Chondrocyte (in vitro differentiated cells): ENCODE measurements at places on chromosomes 11 and 22. TPM values are rescaled to one million over a fixed set of nuclear protein-coding genes. Genes with fewer than 3 reads are reported as not detected.
A peak's percentile ranks its signal among the peaks of the same experiment; 100 is the strongest.

The TMEM191C gene
- 0.49 to 1.7 TPM (median 1.5 TPM) in 3 replicates for total RNA-seq

The OR10D3 gene
- total RNA-seq = not detected in 3 replicates

- no peak for DNase-seq
Measured at GRCh38 chr11:73792584-73792983, 4.9 kb downstream of the MRPL48 start.

DNA sequence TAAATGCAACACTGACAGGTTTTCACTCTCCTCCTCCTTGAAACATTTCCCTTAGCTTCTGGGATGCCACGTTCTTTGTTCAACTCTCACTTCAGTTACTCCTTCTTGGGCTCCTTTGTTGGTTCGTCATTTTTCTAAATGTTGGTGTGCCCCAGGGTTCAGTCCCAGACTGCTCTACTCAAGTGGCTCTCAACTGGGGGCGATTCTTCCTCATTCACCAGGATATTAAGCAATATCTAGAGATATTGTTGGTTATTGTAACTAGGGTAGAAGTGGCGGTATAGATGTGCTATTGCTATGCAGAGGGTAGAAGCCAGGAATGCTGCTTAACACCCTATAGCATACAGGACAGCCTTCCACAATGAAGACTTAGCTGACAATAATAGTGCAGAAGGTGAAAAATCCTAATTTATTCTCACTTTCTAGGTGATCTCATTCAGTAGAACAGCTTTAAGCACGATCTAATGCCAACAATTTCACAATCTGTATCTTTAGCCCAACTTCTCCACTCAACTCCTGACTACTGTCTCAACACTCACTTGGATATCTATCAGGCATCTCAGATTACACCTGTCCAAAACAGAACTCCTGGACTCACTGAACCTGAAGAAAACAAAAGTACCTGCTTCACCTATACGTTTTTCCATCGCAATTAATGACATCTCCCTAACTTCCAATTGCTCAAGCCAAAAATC is 4.6 kb downstream of the NUP160 start:
- DNase-seq = no peak

GRCh38 chr11:112012874-112013273 is 12.3 kb upstream of the DLAT start:
- DNase-seq = no peak

DNA sequence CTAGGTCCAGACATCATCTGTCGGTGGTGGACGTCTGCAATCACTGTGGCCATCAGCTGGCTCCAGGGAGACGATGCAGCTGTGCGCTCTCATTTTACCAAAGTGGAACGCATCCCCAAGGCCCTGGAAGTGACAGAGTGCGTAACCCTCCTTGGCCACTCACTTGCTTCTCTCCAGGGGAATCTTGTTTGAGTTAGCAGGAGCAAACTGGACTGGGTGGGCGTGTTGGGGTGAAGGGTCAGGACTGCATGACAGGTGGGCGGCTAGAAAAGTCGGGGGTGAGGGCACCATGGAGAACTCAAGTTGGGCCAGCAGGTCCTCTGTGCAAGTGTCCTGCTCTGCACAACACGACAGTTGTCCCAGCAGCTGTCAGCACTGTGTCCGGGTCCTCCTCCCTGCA is 16.2 kb downstream of the SHISA8 start:
- DNase-seq = no peak

The SERHL2 gene
- total RNA-seq = 2.8 to 4.0 TPM (median 3.5 TPM) in 3 replicates

DNA sequence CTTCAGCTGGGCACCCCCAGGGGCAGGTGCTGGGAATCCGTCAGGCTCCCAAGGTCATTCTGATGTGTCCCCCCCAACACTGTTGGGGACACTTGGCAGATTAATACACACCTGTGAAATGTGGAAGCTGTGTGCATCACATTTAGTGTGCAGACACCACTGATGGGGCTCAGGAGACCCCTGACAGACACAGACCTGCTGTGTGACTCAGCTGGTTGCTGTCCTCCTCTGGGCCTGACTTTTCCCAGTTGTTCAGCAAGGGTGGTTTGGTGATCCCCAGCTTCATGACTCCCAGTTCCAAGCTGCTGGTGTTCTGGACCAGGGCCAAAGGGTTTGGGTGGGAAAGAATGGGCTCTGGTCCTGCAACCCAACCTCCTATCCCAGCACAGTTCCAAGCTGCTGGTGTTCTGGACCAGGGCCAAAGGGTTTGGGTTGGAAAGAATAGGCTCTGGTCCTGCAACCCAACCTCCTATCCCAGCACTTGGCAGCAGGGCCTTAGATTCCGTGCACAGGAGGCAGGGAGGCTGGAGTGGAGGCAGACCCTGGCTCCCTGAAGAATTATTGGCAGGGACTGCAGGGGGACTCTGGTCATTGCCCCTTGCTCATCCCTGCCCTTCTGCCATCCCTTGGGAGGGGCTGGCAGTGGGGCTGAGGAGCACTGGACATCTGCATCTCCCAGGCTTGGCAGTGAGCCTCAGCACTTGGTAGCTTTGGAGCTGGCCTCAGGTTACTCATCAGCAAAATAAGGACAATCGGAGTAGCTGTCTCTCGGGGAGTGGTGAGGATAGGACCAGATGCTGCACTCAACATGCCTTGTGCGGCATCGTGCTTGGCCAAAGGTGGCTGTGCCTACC is 8.4 kb upstream of the OMP start:
- DNase-seq = peak; percentile 41

The IPO7 gene
- 113 to 143 TPM (median 114 TPM) in 3 replicates for total RNA-seq

The TANGO2 gene
- 21.7 to 30.4 TPM (median 30.1 TPM) in 3 replicates for total RNA-seq

The TALDO1 gene
- 128 to 227 TPM (median 151 TPM) in 3 replicates for total RNA-seq

GRCh38 chr11:37378958-37379357 is 780.9 kb upstream of the RAG2 start:
- no peak for DNase-seq

GRCh38 chr11:57834852-57835251 is 73.2 kb downstream of the CTNND1 start:
- DNase-seq = no peak

DNA sequence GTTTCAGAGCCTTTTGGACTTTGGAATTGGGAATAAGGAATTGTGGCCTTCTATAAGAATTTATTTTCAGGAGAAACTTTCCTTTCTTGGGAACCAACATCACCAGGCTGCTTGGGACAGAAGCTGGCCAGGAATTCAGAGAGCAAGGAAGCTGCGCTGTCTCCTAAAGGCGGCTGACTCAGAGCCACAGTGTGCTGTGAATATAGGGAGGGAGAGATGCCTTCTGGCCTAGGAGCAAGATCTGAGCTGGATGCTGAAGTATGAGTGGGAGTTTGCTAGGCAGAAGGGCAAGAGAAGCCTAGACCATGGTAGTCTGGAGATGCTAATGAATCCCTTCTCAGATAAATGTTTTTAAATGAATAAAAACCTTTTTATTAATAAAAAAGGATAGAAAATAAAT is 213.7 kb upstream of the TBCEL start:
- DNase-seq = no peak

GRCh38 chr22:44718418-44718817 is 16.4 kb downstream of the PRR5 start:
- DNase-seq = no peak

The LDHAL6A gene
- total RNA-seq = not detected in 3 replicates

The OMP gene
- total RNA-seq = not detected in 3 replicates

The LRRC4C gene
- total RNA-seq = 0.72 to 1.2 TPM (median 0.72 TPM) in 3 replicates

The IRAG1 gene
- total RNA-seq = 19.2 to 51.0 TPM (median 50.6 TPM) in 3 replicates

- DNase-seq = no peak
Measured at GRCh38 chr11:112499881-112500204, 239.2 kb upstream of the PLET1 start.

- no peak for DNase-seq
Measured at GRCh38 chr11:22674470-22675439, 8.3 kb downstream of the GAS2 start.

DNA sequence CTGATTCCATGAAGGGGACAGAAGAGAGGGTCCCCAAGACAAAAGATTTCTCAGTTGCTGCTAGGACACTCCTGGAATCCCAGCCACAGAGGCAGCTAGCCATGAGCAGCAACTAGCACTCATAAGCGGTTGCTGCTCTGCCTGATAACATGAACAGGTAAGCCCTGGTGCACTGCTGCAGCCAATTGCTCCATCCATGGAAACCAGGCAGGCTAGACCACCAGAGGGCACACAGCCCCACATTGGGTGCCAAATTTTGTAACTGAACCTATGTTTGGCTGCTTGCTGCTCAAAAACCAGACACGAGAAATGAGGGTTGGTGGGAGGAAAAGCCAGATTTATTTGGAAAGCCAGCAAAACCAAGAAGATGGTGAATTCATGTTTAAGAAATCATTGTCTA is 21.9 kb upstream of the QSER1 start:
- no peak for DNase-seq

The TMEM191B gene
- 0.67 to 1.7 TPM in 2 of 3 replicates, not detected in the other for total RNA-seq

DNA sequence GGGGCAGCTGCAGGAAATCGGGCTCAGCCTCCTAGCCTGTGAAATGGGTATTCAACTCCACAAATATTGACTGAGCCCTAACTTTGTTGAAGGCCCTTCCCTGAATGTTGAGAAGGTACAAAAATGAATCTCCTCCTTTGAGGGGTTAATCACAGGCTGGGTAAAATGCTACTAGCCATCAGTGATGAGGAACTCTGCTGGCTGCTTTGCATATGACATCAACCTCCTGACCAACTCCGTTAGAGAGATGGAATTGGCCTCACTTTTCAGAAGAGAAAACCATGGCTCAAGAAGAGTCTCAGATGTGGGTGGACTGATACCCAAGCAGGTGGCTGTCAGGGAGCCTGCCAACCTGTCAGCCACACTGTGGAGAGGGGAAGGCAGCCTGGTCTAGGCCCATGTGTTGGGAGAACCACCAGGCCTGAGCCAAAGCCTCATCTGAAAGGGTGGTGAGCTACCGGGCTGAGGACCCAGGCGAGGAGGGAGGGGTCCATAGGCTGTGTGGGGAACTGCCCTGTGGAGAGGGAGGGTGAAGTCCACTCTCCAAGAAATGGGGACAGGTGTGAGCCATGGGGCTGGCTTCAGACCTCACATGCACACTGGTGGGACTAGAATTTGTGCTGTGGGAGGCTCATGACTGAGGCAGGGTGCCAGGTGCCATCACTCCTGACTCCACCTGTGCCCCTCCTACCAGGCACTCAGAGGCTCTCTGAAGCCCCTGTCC is 11.8 kb downstream of the CDCA5 start:
- DNase-seq = no peak

GRCh38 chr11:114059278-114059983 is at the start of gene ZBTB16:
TSS of gene ZBTB16 (plus strand) at chr11:114059711. CDS start at chr11:114063301, 3,590 bp downstream.
- peak; percentile 95 for DNase-seq

- DNase-seq = no peak
Measured at GRCh38 chr11:122796128-122796717, 42.1 kb upstream of the CRTAM start.

The GPR83 gene
- total RNA-seq = 0.05 TPM in 1 of 3 replicates, not detected in the others

DNA sequence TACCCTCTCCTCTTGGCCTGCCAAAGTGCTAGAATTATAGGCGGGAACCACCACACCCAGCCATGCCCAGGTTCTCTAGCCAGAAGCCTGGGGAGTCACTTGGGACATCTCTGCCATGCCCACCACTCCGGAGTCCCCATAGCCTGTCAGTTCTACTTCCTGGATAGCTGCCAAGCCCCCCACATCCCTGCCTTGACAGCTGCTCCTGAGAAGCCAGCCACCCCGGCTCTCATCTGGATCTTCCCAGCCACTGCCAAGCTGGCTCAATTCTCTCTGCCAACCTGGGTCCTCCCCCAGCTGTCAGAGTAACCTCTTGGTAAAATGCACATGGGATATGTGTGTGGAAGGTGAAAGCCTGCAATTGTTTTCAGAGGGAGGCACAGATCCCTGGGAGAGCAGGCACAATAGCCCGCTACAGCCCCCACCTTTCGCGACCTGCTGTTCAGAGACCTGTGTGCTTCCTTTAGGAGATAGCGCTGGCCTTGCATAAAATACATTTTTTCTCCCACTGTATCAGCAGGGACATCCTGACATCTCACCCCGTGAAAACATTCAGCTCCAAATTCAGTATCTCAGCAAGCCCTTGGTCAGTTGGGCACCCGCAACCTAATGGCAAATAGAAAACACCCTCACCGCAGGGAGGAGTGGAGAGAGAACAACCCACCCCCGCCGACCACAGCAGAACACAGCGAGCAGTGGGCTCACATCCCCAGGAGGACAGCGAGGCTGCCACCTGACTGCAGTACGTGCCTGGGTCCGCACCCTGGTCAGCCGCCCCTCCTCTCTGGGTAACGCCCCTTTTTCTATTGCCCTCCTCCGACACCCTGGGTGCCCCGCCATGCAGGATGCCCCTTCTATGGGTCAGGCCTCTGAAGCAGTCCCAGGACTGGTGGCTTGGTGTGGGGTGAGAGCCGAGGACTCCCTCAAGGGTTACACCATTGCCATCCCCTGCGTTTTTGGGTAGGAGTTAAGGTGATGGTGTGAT is 1342.2 kb downstream of the BRD1 start:
- DNase-seq = peak; percentile 83

DNA sequence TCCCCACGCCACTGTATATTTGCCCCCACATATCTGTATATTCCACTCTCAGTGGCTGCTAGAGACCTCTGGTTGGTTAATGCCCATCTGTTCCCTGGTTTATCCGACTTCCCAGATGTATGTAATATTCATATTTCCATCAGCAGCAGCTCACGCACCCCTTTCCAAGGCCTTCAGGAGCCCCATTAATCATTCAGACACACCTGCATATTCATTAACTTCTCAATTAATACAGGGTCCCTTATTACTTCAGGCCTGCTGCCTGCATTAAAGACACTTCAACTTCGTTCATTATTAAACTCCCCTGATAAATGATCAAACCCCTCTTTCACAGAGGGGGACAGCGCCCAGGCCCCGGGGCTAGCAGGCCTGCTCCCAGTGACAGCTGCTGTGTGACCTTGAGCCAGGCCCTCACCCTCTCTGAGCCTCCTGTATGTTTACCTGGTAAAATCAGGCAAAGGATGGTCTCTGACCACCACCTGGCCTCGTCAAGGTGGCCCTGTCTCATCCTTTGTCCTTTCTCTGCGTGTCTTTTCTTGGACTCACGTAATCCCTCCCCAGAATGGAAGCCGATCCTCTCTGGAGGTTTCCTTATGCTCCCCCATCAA is 34.5 kb downstream of the ELFN2 start:
- DNase-seq = no peak

GRCh38 chr11:69911310-69912160 is 92.3 kb upstream of the FGF3 start:
- peak; percentile 86 for DNase-seq

DNA sequence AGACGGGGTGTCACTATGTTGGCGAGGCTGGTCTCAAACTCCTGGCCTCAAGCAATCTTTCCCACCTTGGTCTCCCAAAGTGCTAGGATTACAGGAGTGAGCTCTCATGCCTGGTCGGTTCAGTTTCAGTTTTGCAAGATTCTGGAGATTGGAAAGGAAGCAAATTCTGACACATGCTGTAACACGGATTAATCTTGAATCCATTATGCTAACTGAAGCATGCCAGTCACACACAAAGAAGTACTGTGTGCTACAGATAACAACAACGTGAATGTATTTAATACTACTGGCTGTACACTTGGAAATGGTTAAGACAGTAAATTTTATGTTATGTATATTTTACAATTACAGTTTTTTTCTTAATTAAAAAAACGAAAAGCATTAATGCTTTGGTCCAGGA is 107.6 kb downstream of the MED15 start:
- no peak for DNase-seq

- DNase-seq = no peak
Measured at GRCh38 chr11:64092111-64092760, 56.5 kb downstream of the FLRT1 start.

DNA sequence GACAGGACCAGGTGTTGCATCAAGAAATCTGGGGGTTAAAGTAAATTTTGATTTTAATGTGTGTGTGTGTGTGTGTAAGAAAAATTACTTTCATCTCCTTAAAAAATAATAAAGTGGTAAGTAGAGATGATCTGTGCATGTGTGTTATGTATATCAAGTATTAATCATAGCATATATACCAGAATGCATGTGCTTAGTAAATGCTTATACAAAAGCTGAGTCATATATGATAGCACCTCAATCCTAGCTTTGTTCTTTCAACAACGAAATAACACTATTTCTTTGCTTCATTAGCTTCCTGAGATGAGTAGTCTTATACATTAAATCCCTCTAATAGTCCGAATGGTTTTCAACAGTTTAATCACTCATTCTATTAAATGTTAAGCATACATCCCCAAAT is 899.6 kb upstream of the ANO3 start:
- DNase-seq = no peak
